ENCODE measurements at places on chromosomes 6 and 20. TPM values are rescaled to one million over a fixed set of nuclear protein-coding genes. Genes with fewer than 3 reads are reported as not detected.

PSORS1C2 gene
- not detected for total RNA-seq

HINT3 gene
- total RNA-seq: 15.1 TPM

MAS1 gene
- not detected for total RNA-seq

TTPAL gene
- total RNA-seq: 39.9 TPM

CD83 gene
- total RNA-seq: 5.1 TPM

PGC gene
- not detected for total RNA-seq

KCNQ2 gene
- 0.07 TPM for total RNA-seq

PI16 gene
- 0.32 TPM for total RNA-seq

MEA1 gene
- total RNA-seq: 115 TPM

ANKRD66 gene
- not detected for total RNA-seq

SEMG2 gene
- not detected for total RNA-seq

EPPIN gene
- not detected for total RNA-seq

SSTR4 gene
- not detected for total RNA-seq

ZNF391 gene
- total RNA-seq: 3.7 TPM

NEURL2 gene
- 6.8 TPM for total RNA-seq
